Calu3 (cell line): ENCODE measurements at places on chromosomes 11 and 22. TPM values are rescaled to one million over a fixed set of nuclear protein-coding genes. Genes with fewer than 3 reads are reported as not detected.
A peak's percentile ranks its signal among the peaks of the same experiment; 100 is the strongest.

DNA sequence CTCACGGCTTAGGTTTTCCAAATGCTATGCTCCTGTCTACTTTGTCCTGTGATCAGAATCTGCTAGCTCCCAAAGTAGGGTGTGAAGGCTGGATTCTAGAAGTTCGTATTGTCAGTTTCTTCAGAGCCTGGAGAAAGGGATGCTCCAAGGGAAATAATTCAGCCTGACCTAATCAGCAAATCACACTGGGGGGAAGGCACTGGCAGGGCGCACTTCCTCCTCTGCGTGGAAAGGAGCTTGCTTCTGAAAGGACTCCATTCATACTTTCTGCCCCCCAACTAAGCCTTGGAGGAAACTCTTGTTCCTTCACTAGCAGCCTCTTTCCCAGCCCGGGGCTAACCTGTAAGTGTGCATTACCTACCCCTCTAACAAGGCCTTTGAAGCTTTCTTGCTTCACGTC, 165.9 kb downstream of the NAV2 start:
- no peak for DNase-seq

DNA sequence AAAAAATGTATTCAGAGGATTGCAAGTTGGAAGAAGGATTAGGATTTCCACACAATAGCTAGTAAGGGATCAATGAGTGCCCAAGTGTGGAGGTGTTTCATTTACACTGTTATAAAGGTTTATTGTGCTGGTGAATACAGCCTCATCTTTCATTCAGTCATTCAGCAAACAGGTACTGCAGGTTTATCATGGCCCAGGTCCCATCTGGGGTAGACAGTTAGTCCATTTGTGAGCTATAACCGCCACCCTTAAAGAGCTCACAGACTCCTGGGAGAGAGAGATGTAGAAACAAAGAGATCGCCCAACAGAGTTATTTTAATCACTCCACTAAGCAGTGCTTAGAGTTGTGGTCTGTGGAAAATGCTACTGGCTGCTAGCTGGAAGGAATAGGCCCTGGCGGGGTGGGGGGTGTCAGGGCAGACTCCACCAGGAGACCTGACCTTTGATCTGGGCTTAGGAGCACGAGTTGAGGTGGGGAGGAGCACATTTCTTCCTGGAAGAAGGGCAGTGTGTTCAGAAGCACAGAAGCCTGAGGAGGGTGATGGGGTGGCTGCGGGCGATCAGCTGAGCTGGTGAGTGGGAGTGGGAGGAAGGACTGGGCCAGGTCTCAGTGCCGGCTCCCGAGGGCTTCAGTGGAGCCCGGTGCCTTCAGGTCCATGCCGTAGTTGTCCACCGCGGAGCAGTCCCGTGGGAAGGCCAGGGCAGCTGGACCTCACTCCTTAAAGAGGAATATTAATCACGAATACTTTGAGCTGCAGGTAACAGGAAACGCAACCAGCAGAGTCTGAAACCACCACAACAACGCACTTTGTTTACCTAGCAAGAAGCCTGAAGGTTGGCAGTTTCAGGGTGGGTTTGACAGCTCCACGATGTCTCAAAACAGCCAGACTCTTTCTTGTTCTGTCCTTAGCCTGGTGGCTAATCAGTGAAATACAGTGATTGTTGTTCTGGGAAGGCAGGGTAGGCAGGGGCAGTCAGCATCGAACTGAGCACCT, 11.2 kb downstream of the TOM1 start:
- DNase-seq, result peak; percentile 43

The MS4A12 gene
- not detected in 2 replicates for total RNA-seq

- no peak for DNase-seq
Observed at GRCh38 chr11:105975128-105975527, 46.9 kb downstream of the MSANTD4 start.
